ENCODE measurements at places on chromosomes 13 and 19. TPM values are rescaled to one million over a fixed set of nuclear protein-coding genes. Genes with fewer than 3 reads are reported as not detected.

Gene AMH
- total RNA-seq, result 13.0 TPM

Gene PSG11
- total RNA-seq, result not detected

GRCh38 chr13:26604784-26605545, 47.5 kb downstream of the WASF3 start:
- no peaks in the 10 kb centered on the region for H3K27me3 ChIP-seq
- H3K36me3 ChIP-seq, result no peaks in the 10 kb centered on the region
- DNase-seq, result no peak
- H3K4me1 ChIP-seq, result no peaks in the 10 kb centered on the region
- H3K4me3 ChIP-seq, result no peak overlapping the region

GRCh38 chr19:511101-511851, 4.0 kb downstream of the TPGS1 start:
- H3K4me1 ChIP-seq, result peaks cover 10% of the 10 kb centered on the region
- no peaks in the 10 kb centered on the region for H3K27me3 ChIP-seq
- H3K36me3 ChIP-seq, result peaks cover 6% of the 10 kb centered on the region
- peak overlapping the region; percentile 4 for H3K4me3 ChIP-seq

DNA sequence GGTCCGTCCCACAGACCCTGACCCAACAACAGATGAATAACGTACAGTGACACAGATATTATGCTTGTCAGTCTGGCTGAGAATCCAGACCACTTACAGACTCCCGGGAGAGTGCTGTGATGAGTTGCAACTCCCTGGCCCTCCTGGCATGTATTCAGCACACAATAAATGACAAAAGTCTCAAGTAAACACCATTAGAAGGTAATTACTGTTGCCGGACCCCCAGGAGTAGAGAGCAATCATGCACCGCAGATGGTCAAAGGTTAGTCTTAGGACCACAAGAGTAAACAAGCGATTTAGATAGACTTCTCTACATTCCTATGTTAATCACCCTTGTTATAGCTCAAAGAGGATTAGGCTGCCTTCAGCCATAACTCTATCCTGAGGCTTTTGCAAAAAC, 726.4 kb upstream of the GPC6 start:
- no peaks in the 10 kb centered on the region for H3K36me3 ChIP-seq
- H3K27me3 ChIP-seq, result no peaks in the 10 kb centered on the region
- DNase-seq, result no peak
- no peak overlapping the region for H3K27ac ChIP-seq

DNA sequence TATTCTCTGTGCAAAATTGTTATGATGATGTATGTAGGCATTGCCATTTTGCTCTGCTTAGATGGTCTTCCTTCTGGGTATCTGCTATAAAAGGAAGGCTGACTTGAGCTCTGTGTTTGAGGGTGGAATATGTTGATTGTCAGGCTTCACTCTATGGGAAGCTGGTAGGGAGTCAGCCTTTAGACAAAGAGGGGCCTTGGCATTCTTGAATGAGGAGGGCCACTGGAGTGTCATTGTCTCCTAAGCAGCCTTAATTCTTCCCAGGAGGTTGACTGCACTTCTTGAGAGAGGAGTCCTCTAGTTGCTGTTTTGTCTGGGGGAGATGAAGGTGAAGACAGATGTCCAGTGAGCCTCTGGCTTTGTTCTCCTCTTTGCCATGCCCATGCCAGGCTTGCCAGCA, 266.8 kb downstream of the KCNRG start:
- H3K36me3 ChIP-seq, result no peaks in the 10 kb centered on the region
- no peak overlapping the region for H3K27ac ChIP-seq
- H3K4me1 ChIP-seq, result peaks cover 16% of the 10 kb centered on the region
- H3K4me3 ChIP-seq, result no peak overlapping the region
- DNase-seq, result no peak
- no peaks in the 10 kb centered on the region for H3K27me3 ChIP-seq

DNA sequence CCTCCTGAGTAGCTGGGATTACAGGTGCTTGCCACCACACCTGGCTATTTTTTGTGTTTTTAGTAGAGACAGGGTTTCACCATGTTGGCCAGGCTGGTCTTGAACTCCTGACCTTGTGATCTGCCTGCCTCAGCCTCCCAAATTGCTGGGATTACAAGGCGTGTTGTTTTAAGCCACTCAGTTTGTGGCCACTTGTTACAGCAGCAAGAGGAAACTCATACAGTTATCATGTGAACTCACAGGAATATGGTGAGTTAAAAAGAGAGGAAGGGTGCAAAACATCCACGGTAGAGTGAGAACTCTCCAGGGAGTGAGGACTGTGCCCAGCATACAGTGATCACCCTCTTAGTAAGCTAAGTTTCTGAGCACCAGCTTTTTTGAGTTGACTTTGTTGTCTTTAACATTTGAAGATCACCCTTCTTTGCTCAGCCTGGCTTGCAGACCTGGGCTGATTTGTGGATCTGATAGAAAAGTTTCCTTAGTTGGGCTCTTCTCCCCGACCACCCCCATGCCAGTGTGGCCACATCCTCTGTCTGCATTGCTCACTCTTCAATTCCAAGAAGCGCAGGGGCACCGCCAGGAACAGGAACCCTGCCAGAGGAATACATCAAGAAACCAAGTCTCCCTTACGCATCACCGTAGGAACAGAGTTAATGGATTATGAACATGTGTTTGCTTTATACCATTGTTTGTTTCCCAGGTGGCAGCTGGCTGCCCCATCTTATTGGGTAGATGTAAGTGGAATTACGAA, 16.0 kb downstream of the ALOX5AP start:
- no peaks in the 10 kb centered on the region for H3K27me3 ChIP-seq
- no peak for DNase-seq
- no peak overlapping the region for H3K4me3 ChIP-seq
- no peaks in the 10 kb centered on the region for H3K36me3 ChIP-seq
- no peaks in the 10 kb centered on the region for H3K4me1 ChIP-seq

DNA sequence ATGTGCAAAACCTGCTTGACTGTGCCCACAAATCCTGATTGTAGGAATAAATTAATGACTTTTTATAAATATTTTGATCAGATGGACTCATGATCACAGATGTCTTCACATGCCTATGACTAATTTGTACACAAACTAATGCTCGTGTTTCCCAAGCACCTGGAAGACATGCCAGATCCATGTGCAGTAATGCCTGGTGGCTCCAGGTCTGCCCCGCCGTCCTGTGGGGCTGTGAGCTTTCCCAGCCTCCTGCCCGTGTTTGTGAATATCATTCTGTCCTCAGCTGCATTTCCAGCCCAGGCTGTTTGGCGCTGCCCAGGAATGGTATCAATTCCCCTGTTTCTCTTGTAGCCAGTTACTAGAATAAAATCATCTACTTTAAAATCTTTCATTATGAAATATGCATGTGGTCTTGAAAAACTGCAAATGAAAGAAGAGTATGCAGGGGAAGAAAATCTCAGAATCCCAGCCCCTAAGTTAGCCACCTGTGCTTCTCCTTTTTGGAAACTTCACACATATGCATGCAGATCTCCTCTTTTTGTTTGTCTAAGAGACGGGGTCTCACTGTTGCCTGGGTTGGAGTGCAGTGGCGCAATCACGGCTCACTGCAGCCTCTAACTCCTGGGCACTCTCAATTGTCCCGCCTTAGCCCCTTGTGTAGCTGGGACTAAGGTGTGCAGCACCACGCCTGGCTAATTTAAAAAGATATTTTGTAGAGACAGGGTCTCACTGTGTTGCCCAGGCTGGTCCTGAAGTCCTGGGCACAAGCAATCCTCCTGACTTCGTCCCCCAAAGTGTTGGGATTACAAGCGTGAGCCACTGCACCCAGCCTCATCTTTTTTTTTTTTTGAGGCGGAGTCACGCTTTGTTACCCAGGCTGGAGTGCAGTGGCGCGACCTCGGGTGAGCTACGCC, 6.2 kb downstream of the RPL28 start:
- H3K27ac ChIP-seq, result no peak overlapping the region
- peaks cover 41% of the 10 kb centered on the region for H3K4me1 ChIP-seq
- peak overlapping the region; percentile 14 for H3K4me3 ChIP-seq
- no peak for DNase-seq

GRCh38 chr13:67216864-67217263, 13.3 kb downstream of the PCDH9 start:
- H3K4me1 ChIP-seq, result no peaks in the 10 kb centered on the region
- H3K27ac ChIP-seq, result no peak overlapping the region

DNA sequence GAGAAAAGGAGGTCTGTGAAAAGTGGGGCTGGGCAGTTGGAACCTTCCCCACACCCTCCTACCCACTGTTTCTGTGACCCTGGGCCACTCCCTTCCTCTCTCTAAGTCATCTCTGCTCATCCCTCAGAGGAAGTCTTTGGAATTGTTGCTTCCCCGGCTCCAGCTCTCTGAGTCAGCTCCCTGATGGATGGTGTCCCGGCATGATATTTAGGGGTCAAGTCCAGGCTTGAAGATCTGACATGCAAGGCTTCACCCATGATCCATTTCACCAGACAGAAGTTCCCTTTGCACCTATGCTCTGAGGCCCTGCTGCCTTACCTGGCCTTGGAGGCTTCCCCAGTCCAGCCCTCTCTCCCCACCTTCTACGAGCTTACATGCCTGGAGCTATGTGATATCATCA, 13.3 kb downstream of the EXOC3L2 start:
- peaks cover 26% of the 10 kb centered on the region for H3K27me3 ChIP-seq
- no peaks in the 10 kb centered on the region for H3K36me3 ChIP-seq
- no peak for DNase-seq
- H3K27ac ChIP-seq, result no peak overlapping the region
- H3K4me3 ChIP-seq, result no peak overlapping the region

DNA sequence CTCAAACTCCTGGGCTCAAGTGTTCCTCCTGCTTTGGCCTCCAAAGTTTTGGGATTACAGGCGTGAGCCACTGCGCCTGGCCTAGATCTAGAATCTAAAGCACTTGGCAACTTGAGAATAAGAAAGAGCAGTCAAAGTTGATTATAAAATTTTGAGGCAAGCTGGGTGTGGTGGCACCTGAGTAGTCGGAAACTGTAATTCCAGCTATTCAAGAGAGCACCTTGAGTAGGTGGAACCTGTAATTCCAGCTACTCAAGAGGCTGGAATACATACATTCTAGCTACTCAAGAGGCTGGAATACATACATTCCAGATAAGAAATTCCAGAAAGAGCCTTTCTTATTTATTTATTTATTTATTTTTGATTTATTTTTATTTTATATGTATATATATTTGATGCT, 8.3 kb upstream of the NAA16 start:
- no peak for DNase-seq
- H3K4me1 ChIP-seq, result no peaks in the 10 kb centered on the region
- H3K36me3 ChIP-seq, result no peaks in the 10 kb centered on the region
- H3K27me3 ChIP-seq, result no peaks in the 10 kb centered on the region

DNA sequence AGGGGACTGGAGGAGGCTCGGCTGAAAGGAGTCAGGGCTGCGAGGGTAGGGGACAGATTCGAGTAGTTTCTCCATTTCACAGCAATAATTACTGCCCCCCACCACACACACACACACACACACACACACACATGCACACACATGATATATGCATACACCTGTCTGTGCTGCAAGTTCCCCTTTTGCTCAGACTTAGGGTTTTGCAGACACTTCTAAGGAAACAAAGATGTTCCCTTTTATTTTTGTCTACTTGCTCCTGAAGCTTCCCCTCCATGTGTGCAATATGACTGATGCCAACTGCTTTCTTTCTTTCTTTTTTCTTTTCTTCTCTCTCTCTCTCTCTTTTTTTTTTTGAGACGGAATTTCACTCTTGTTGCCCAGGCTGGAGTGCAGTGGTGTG, 13.4 kb downstream of the MBD3L2B start:
- no peak for DNase-seq
- H3K36me3 ChIP-seq, result no peaks in the 10 kb centered on the region
- no peak overlapping the region for H3K4me3 ChIP-seq
- H3K4me1 ChIP-seq, result no peaks in the 10 kb centered on the region

DNA sequence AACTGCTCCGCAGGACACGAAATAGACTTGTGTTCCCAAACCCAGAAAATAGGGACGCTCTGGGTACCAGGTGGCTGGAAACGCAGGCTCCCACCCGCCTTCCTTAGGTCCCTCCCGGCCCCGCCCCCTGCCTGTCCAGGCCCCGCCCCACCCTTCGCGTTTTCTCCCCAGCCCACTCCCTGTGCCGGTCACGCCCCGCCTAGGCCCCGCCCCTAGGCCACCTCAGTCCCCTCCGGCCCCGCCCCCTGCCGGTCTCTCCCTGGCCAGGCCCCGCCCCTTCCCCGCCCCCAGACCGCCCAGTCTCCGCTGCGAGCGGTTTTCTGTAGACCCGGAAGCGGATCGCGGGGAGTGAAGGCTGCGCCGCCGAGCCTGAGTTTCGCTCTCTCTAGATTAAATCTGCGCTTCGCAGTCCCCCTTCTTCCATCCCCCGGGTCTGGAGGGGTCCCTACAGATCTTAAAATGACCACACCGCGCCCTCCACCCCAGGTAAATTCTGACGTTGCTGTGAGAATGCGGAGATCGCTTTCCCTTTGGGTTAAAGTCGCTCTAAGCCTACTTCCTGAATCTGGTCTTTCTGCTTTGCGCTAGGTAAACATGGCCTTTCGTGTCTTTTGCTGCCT, 3.7 kb upstream of the ZNF665 start:
- peaks cover 2% of the 10 kb centered on the region for H3K27me3 ChIP-seq
- H3K27ac ChIP-seq, result no peak overlapping the region
- H3K4me1 ChIP-seq, result no peaks in the 10 kb centered on the region
- H3K4me3 ChIP-seq, result peak overlapping the region; percentile 93
- no peaks in the 10 kb centered on the region for H3K36me3 ChIP-seq
- DNase-seq, result peak; percentile 98

DNA sequence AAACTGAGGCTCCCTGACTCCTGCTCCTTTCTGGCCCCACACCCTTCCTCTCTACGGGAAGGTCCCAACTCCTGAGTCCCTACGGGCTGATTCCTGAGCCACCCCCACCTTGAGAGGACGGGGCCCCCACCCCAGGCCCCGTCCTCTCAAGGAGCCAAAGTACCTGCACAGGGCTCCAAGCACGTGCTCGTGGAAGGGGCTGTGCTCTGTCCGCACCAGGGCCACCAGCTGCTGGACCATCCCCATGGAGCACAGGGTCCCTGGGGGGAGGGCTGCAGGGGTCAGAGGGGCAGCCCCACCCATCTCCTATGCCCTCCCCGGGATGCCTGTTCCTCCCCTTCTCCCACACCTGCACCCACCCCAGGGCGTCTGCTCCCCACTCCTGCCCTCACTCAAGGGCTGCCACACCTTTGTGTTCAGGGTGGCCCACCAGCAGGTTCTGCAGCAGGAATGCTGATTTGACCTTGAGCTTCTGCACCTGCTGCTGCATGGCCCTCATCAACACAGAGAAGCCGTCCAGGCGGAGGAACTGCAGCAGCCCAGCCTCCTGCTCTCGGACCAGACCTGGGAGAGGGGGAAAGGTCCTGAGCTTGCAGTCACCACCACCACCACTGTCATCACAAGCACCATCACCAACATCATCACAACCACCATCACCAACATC, 7.0 kb upstream of the PPP6R1 start:
- no peaks in the 10 kb centered on the region for H3K36me3 ChIP-seq
- peaks cover 3% of the 10 kb centered on the region for H3K4me1 ChIP-seq
- H3K27me3 ChIP-seq, result no peaks in the 10 kb centered on the region
- no peak for DNase-seq
- no peak overlapping the region for H3K4me3 ChIP-seq
- H3K27ac ChIP-seq, result no peak overlapping the region
